ENCODE measurements at places on chromosomes 5 and 9. TPM values are rescaled to one million over a fixed set of nuclear protein-coding genes. Genes with fewer than 3 reads are reported as not detected.

Gene AIF1L
- 20.6 TPM for total RNA-seq

Gene RNF183
- 0.26 TPM for total RNA-seq

DNA sequence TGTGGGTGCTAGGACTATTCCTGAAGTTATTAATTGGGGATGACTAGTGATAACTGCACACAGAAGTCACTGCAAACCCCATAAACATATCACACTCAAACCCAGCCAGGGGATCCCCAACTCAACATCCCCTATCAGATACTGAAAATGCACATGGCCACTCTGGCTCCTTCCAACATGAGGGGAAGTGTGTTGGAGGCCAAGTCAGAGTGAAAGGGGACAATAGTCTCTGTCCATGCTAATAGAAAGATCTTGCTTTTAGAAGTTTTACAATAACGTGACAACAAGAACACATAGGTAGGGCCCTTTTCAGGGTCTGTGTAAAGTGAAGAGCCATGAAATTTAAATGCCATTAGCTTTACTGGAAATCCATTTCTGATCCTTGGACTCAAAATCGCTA is 98.8 kb upstream of the SEMA6A start:
- no peak for DNase-seq

GRCh38 chr9:123343443-123344191 is 12.4 kb upstream of the CRB2 start:
- no peak for DNase-seq

DNA sequence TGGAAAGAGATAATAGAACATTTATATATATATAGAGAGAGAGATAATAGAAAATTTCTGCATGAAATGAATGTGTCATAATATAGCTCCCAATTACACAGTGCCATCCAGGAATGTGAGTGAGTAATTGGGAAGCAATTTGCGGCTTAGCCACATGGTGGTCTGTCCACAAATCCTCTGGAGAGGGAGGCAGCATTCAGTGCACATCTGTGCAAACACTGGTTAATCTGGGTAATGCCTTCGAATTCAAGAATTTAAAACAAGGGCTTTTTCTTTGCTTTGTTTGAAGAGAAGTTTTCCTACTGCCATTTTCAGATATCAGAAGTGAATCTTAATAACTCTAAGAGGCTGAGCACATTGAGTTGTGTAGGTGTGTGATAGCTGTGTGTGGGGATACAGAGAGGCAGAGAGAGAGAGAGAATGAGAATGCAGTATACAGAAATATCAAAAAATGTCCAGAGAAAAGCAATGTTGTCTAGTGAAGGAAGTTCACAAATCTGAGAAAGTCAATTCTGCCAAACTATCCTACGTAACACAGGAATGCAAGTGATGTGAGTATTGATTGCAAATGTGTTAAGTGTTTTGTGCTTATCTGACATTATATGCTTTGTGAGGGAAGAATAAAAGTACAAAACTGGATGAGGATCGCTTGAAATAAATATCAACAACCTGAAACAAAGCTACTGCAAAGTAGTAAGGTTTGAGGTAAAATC is 134.6 kb downstream of the EDIL3 start:
- no peak for DNase-seq

DNA sequence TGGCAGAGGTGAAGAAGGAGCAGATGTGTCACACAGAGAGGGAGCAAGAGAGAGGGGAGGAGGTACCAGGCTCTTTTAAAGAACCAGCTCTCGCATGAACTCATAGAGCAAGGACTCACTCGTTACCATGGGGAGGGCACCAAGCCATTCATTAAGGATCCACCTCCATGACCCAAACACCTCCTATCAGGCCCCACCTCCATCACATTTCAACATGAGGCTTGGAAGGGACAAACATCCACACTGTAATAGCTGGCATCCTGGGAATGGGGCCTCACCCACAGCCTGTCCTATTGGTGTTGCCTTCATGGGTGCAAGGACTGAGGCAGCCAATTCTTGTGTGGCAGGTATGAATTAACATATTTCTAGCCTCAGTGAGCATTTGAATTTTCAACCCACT is 11.6 kb upstream of the TNFAIP8 start:
- DNase-seq, result no peak

GRCh38 chr5:169758886-169759285 is 121.8 kb downstream of the DOCK2 start:
- DNase-seq, result no peak
